Activated T-cell treated with anti-CD3 and anti-CD28 coated beads for 48 hours (primary cell): ENCODE measurements at places on chromosomes 4 and X.

DNA sequence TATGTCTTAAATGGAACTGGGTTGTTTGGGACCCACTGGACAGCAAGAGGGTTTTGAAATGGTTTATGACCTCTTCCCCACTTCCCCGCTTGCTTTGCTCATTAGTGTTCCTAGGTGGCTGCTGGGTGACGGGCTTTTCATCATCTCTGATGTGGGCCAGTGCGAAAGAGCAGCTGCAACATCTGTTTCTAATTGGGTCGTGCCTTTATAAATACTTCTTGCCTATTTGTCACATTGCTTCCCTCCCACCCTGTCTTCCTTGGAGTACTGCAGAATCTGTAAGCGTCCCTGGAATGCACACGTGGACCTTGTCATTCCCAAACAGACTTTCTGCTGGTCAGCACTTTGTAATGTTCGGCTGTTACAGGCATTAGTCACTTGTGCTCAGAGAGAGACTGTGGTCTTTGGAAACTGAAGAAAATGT lies 35.2 kb downstream of the SEPTIN11 start:
- DNase-seq = no peak

DNA sequence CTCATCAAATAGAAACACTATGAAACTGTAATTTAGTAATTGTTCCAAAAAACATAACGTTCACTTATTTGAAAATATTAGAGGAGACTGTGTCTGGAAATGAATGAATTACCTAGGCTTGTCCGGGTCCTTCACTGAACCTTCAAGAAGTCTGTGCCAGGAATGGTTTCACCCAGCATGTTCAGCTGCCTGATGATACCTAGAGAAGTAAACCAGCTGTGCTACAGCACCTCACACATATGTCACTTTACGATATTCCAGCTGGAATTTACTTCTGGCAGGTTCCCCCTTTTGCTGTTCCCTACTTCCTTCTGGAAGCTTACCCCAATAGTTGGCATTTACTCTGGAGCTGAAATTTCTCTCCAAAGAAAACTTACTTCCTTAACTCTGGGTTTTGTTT lies 906.5 kb downstream of the FAT4 start:
- DNase-seq = no peak

DNA sequence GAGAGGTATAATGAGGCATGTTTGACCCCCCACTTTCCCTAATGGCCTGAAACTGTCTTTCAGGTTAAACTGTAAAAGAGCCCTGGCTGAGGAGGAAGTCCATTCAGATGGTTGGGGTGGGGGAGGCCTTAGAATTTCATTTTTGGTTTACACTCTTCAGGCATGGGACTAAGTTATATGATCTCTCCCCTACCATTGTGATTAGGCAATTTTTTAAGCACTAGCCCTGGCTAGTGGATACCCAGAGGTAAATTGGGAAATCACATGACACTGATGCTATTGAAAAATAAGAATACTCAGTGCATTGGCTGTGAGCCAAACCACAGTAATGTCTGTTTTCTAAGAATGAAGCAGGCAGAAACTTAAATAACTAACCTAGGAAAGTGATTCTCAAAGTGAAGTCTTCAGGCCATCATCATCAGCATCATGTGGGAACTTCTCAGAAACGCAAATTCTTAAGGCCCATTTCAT lies 149.7 kb downstream of the RRAGB start:
- no peak for DNase-seq

GRCh38 chrX:57901466-57901865 lies 8.8 kb downstream of the ZXDA start:
- DNase-seq = no peak

- no peak for DNase-seq
Measured at GRCh38 chr4:109301651-109302360, 652 bp downstream of the COL25A1 start.

DNA sequence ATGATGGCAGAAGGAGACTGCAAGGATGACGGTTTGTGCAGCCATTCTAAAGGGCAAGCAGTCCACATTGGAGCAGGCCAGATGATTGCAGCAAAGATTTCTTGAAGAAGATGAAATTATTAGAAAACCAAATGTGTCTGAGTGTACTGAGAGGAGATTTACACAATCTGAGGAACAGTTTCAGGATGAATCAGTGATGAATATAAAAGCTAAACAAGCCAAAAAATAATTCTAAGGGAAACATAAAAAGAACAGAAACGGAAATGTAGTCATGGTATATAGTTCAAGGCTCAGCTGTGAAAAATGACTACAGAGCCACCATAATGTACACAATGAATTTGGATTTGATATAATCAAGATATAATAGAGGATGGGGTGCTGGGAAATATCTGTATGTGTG lies 168.5 kb downstream of the PDGFC start:
- DNase-seq = no peak
